CD4-positive, alpha-beta T cell treated with Interferon alpha-2 for 1 hour (primary cell): ENCODE measurements at places on chromosomes 11 and 22.

GRCh38 chr11:123430721-123431497 is 840 bp downstream of the GRAMD1B start:
- peak; percentile 67 for DNase-seq

GRCh38 chr22:42432020-42432596 is at the start of gene NFAM1:
Gene NFAM1 (minus strand): TSS chr22:42432403. CDS start chr22:42432357, 46 bp downstream.
- no peak for DNase-seq

GRCh38 chr11:123063826-123064657 is 2.1 kb upstream of the HSPA8 start:
- peak; percentile 71 for DNase-seq

DNA sequence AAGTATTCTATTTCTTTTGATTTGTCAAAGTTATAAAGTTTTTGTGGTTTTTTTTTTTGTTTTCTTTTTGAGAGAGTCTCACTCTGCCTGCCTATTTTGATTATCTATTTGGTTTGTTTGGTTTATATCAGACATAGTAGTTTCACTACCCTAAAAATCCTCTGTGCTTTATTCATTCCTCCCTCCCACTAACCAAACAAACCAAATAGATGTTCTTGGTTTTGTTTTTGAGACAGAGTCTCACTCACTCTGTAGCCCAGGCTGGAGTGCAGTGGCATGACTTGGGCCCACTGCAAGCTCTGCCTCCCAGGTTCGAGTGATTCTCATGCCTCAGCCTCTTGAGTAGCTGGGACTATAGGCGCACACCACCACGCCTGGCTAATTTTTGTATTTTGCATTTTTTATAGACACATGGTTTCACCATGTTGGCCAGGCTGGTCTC is 67.9 kb downstream of the ENTHD1 start:
- DNase-seq = no peak

- peak; percentile 70 for DNase-seq
Observed at GRCh38 chr11:78187366-78188285, 800 bp downstream of the KCTD21 start.

DNA sequence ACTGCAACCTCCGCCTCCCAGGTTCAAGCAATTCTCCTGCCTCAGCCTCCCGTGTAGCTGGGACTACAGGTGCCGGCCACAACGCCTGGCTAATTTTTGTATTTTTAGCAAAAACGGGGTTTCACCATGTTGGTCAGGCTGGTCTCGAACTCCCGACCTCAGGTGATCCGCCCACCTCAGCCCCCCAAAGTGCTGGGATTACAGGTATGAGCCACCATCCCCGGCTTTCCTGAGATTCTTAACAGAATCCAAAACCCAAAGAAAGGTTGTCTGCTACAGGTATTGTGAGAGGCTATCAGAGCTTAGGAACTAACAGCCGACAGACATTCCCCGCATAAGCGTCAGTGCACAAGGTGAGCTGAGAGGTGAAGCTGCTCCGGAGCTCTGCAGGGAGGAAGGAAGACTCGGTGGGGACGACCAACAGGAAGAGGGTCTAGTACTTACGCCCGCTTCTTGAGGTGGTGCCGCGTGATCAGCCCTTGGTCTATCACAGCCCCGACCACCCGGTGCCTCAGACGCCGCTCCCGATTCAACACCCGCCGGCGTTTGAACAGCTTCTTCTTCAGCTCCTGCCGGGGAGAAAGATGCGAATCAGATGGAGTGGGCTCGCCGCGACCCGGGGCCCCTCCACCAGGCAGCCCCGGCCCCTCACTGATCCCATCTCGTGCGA is 470 bp downstream of the C11orf98 start:
- peak; percentile 59 for DNase-seq

GRCh38 chr11:37657645-37658044 is 1059.6 kb upstream of the RAG2 start:
- DNase-seq = no peak

- DNase-seq = no peak
Observed at GRCh38 chr22:32531931-32532819, 57.6 kb downstream of the FBXO7 start.

- peak; percentile 81 for DNase-seq
Observed at GRCh38 chr11:128471138-128471661, 116.2 kb downstream of the ETS1 start.

DNA sequence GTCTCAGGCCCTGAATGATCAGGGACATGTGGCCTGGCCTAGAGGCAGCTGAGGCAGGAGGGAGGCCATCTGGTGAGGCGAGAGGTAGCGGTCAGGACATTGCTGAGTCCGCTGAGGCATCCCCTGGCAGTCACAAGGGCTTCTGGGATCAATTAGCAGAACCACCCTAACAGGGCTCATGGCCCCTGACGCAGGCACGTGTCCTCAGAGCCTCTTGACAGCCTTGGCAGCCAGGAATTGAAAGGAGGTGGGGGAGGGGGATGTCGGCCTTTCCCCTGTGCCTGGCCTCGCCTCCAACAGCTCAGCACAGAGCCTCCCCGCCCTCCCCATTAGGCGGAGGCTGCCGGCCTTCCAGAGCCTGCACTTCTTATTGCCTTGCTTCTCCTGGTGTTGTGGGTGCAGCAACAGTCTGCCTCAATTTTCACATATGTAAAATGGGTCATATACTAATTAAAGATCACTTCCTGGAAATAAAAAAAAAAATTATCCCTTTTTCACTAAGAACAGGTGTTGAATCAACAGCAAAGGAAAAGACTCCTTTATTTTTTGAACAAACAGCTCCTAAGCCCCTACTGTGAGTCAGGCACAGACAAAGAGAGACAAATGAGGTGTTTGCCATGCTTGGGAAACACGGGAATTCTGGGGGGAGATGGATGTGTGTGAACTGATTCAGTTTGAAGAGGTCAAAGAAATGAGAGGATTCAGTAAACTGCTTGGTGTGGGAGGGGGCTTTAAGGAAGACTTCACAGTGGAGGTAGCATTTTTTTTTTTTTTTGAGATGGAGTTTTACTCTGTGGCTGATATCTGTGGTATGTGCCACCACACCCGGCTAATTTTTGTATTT is 55.3 kb downstream of the NFAM1 start:
- no peak for DNase-seq

DNA sequence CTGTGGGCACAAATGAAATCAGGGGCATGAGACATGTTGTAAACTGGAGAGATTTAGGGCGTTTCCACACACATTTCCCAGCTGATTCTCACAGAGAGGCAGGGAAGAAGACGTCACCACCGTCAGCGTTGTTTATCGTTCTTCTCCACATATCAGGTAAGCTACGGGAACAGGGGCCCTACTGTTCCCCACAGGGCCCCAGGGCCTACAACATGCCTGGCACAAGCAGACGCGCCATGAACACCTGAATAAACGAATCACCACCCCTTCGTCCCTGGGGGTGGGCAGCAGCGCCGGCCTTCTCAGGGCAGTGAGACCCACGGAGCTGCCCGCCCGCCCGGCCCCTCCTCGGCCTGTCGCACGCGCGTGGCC is 342 bp downstream of the EFCAB6 start:
- DNase-seq = no peak

- peak; percentile 49 for DNase-seq
Observed at GRCh38 chr22:25081409-25081824, 118.2 kb upstream of the CRYBB3 start.

- no peak for DNase-seq
Observed at GRCh38 chr22:46012881-46013281, 35.9 kb upstream of the WNT7B start.

- no peak for DNase-seq
Observed at GRCh38 chr11:13216019-13216710, 61.4 kb upstream of the BMAL1 start.
